ENCODE measurements at places on chromosomes 11 and 22. TPM values are rescaled to one million over a fixed set of nuclear protein-coding genes. Genes with fewer than 3 reads are reported as not detected.
A peak's percentile ranks its signal among the peaks of the same experiment; 100 is the strongest.

DNA sequence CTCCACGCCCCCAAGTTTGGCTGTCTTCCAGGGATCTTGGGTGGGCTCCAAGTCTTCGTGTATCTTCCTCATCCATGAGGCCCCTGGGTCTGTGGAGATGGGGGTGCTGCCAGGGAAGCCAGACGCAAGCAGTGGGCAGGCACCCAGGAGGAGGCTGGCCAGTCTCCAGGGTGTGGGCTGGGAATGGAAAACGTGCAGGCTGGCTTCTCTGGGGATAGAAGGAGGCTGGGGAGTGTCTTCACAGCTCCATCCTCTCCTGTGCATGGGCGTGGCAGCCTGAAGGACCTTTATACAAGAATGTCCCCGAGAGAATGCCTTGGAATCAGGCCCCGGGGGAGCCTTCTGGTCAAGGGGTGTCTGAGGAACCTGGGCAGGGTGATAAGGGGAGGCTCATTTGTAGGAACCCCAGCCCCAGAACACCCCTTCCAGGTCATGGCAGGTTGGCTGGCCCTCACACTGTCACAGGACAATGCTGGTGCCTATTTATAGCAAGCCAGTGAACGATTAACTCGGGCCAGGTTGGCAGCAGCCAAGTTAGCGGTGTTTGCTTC is 14.0 kb downstream of the SGSM1 start:
- no peak for DNase-seq

The TSPAN18 gene
- total RNA-seq = 44.7 TPM

- DNase-seq = no peak
Measured at GRCh38 chr11:83801799-83802198, 515.6 kb upstream of the CCDC90B start.

The BDNF gene
- 4.8 TPM for total RNA-seq

DNA sequence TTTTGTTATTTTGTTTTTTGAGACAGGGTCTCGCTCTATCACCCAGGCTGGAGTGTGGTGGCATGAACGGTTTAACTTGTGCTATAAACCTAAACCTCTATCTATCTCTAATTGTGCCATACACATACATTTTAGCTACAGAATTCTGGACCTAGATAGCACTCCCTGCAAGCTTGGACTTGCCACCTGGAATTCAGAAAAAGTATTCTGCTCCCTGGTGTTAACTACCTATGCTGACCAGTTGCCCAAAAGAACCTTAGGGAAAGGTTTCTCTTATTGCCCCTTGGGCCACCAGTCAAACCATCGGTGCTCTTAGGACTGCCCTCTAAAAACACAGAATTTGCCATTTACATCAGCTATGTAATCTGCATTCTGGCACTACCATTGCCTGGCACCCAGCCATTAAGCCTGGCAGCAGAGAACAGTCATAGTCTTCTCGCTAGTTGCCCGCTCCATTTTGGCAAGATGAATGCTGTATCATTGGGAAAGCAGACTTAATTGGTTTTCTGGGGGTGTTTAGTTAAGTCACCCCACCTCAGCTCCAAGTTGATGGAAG is 55.3 kb downstream of the ETS1 start:
- no peak for DNase-seq

DNA sequence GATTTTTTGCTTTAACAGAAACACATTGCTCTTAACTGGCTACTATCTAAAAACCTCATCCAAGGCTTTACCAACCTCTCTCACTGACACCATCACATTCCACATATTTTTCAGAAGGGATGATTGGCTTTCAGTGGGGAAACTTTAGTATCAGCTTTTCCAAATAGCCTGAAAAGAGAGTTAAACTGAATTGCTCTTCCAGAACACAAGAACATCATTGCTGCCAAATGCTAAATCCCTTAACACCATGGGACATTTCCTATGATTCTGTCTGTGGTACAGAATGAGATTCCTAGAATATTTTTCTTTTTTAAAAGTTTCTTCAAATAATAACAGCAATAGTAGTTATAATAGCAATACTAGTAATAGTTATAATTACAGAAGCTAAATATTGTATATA is 45.4 kb downstream of the SOX6 start:
- DNase-seq = no peak

The LGR4 gene
- 51.1 TPM for total RNA-seq

GRCh38 chr11:109641549-109641948 is 219.6 kb downstream of the C11orf87 start:
- peak; percentile 53 for DNase-seq

GRCh38 chr11:13329670-13330356 is 52.2 kb downstream of the BMAL1 start:
- no peak for DNase-seq

DNA sequence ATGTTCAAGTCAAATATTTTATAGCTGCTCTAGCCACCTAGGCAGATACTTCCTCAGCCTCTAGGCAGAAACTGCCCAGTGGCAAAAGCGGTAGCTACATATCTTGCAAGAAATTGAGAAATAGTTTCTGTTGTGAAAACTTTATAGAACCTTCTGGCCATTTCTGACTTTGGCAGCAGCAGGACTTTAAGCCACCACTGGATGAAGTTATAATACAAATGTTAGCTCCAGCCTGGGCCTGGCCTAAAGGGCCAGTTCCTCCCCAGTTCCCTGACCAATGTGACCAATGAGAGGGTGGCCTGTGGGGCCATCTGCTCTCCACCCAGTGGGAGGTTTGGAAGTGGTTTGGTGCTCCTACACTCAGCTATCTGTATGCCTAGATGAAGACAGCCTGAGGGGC is 254.0 kb upstream of the NARS2 start:
- no peak for DNase-seq

DNA sequence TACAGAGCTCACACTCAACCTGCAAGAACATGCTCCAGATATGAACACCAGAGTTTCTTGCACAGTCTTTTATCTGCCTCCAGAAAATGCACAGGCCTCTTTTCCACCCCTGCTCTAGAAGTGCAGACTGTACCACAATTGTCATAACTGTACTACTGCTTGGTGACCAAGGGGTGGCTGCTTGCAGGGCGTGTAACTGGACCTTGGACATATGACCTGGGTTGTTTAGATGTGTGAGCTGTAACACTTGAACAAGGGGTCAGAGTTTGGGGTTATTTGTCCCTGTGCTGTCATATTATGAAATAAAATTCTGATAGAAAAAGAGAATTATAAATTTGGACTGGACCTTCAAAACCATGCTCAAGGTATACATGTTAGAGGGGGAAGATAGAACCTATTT is 1185.5 kb downstream of the FAM181B start:
- DNase-seq = no peak

GRCh38 chr11:60973699-60974098 is 2.2 kb downstream of the CD6 start:
- no peak for DNase-seq

DNA sequence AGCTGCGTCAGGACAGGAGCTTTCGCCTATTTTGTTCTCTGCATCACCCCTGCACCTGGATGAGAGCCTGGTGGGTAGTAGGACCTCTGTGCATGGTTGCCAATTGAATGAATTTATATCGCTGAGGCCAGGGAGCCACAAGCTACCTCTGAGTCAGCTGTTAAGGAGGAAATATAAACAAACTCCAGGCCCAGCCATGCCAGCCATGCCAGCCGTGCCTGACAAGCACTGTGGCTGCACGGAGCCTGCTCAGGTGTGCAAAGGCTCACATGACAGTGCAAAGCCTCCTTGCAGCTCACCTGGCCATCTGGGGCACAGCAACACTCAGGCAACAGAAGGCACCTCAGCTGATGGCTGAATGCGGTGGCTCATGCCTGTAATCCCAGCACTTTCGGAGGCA is 33.7 kb upstream of the LINC01488 start:
- DNase-seq = no peak

The C11orf16 gene
- total RNA-seq = not detected

Data from WTC11 (cell line).